Bronchial smooth muscle cell (primary cell): ENCODE measurements at places on chromosomes 2 and 18. TPM values are rescaled to one million over a fixed set of nuclear protein-coding genes. Genes with fewer than 3 reads are reported as not detected.

TTC31 gene
- 7.6 and 9.1 TPM in 2 replicates for total RNA-seq

FAM237A gene
- not detected in 2 replicates for total RNA-seq

TEX44 gene
- total RNA-seq = not detected in 2 replicates

SFT2D3 gene
- total RNA-seq = 2.0 and 3.9 TPM in 2 replicates

SLC14A1 gene
- 55.5 and 131 TPM in 2 replicates for total RNA-seq

SCN9A gene
- 5.2 and 12.1 TPM in 2 replicates for total RNA-seq

IRS1 gene
- 11.7 and 14.5 TPM in 2 replicates for total RNA-seq

TSHZ1 gene
- 3.2 and 3.3 TPM in 2 replicates for total RNA-seq

ABHD1 gene
- total RNA-seq = 0.16 TPM in 1 of 2 replicates, not detected in the other

CHN1 gene
- total RNA-seq = 8.1 and 19.1 TPM in 2 replicates

SCYGR4 gene
- total RNA-seq = not detected in 2 replicates

IL36G gene
- not detected in 2 replicates for total RNA-seq

TRABD2A gene
- total RNA-seq = 3.5 and 6.8 TPM in 2 replicates

FABP1 gene
- 0.09 TPM in 1 of 2 replicates, not detected in the other for total RNA-seq

GCC2 gene
- 14.1 and 24.3 TPM in 2 replicates for total RNA-seq

BBS5 gene
- 5.7 and 6.4 TPM in 2 replicates for total RNA-seq

SLC66A3 gene
- 40.7 and 50.7 TPM in 2 replicates for total RNA-seq

NTSR2 gene
- under 0.01 TPM in 1 of 2 replicates, not detected in the other for total RNA-seq
